ENCODE measurements at places on chromosomes 1 and 21.
A peak's percentile ranks its signal among the peaks of the same experiment; 100 is the strongest.

DNA sequence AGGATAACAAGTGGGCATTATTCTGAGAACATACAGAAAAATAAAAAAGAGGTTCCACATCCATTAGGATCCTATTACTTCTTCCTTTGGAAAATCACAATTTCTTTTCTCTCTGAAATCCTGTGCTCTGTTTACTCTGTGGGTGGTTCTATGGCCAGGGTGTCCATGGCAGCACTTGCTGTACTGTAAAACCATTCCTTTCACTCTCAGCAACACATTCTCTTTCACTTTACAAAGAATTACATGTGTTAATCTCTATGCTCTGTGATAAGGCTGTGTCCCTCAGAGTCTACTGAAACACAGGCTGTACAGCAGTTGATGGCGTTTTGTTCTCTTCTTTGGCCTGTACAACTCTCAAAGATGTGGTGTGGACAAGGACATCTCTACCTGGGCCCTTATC is 524.1 kb downstream of the PTBP2 start:
- no peak for DNase-seq

GRCh38 chr1:101216623-101217022 is 20.2 kb upstream of the S1PR1 start:
- DNase-seq: no peak

DNA sequence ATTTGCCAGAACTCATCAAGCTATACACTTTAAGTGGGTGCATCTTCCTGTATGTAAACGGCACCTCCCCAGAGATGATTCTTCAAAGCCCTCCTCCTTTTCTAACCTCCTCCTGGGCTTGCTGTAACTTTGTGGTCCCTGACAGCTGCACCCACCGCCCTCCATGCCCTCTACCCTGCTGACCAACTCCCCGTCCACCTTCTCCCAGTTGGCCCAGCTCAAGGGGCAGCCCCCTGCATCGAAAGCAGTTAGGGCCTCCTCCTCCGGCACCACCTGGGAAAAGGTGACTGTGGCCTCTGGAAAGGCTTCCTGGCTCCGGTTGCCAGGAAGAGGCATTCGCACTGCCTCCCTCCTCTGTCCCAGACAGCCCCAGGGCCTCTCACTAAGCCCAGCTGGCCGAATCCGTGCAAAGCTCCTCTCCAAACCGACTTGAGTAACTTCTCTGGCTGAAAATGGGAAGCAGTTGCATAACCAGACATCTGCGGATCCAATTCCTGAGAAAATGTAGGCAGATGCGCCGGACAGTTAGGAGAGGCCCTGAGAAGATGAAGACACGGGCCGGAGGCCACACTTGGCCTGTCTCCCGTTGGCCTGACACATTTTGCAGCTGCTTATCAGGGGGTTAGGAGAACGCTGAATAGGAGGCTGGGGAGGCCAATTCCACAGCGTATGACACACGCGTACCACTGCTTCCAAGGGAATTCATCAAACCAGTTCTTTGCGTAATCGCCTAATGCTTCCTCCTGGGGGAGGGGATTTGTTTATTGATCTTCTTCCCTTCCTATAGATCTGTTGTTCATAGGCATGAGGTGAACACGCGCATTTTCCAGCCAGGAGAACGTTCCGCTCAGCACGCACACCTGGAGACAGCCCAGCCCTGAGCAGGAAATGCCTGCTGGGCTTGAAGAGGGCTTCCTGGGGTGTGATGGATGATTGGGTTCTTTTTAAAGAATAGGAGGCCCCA is 48.7 kb upstream of the COL6A2 start:
- no peak for DNase-seq

- DNase-seq: peak; percentile 52
Measured at GRCh38 chr1:47436304-47436978, 1.4 kb upstream of the FOXD2 start.

- peak; percentile 17 for DNase-seq
Measured at GRCh38 chr1:206503591-206504362, 3.6 kb upstream of the RASSF5 start.

GRCh38 chr1:115832651-115833050 is 8.3 kb downstream of the NHLH2 start:
- no peak for DNase-seq

All from T-helper 2 cell (primary cell).